ENCODE measurements at places on chromosomes 12 and 14.
A peak's percentile ranks its signal among the peaks of the same experiment; 100 is the strongest.

- DNase-seq: peak; percentile 45
Measured at GRCh38 chr12:110281549-110282299, 677 bp downstream of the ATP2A2 start.

DNA sequence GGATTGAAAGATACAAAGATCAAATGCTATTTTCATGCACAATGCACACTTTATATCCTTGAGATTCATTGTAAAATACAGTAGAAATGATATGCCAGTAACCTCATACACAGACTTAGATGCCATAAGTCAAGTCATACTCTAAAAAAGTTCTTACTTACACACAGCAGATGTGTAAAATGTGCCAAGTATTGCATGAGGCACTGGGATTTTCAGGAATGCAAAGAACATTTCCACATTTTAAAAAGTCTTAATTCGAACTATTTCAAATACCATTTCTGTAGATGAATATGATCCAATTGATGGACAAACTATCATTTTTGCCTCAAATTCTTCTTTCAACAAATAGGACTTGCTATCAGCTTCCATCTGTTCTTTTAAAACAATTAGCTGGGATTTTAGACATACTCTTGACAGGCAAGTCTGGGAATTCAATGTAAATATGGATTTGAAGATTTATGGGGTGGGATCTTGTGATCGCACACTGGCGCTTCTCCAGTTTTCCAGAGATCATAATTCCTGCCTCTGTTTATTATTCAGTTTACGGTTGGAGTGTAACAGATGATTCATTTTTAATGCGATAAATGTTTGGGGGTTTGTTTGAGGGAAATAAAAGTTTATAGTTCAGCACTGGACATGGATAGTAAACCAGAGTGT, 183.8 kb downstream of the PAX9 start:
- no peak for DNase-seq

DNA sequence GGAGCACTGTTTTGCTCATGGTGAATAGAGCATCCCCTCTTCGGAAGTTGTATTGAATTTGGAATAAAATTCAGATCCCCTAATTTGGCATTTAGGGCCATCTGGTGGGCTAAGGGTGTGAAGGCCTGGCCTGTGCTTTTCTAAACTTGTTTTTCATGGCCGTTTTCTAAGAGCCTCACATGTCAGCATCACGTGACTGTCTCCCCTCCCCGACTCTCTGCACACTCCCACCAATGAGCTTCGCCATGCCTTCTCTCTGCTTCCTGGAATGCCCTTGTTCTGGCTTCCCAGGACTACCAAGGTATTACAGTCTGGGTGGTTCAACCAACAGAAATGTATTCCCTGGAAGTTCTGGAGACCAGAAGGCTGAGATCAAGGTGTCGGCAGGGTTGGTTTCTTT, 85.3 kb downstream of the PRIMA1 start:
- no peak for DNase-seq

DNA sequence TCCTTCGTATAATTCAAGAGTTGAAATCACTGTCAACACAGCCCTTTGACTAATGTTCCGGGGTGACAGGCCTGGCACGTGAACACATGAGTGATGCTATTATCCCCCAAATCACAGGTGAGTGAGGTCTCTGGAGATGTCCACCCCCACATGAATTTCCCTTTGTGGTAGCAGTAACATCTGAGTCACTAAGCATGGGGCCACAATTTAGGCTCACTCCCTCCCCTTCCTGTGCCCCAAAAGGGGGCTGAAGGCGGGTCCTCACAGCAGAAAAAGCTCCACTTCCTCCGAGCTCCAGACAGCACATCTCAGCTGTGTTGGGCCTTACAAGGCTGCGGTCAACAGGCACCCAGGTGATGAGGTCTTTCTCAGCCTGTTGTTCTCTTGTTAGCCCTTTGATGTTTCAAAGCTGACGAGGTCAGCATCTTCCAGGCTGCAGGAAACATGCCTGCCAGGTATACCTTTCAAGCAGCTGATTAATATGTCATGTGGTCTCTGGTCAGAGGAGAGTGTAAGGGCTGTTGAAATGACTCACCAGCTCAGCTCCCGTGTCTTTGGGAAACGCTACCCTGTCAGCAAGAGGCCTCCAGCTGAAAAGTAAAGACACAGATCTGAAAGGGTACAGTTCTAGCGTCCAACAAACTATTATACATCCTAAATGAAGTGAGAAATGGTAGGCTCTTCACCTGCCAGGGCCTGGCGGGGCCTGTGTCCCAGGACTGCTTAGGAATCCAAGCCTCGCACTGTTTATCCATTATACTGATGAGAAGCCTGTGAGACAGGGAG, 107.3 kb downstream of the ZFP36L1 start:
- DNase-seq: no peak

- peak; percentile 61 for DNase-seq
Measured at GRCh38 chr14:30243207-30243606, 315.6 kb upstream of the PRKD1 start.

- no peak for DNase-seq
Measured at GRCh38 chr12:56599797-56600196, 30.3 kb downstream of the BAZ2A start.

GRCh38 chr14:80425686-80426085, 214.4 kb upstream of the DIO2 start:
- DNase-seq: no peak

DNA sequence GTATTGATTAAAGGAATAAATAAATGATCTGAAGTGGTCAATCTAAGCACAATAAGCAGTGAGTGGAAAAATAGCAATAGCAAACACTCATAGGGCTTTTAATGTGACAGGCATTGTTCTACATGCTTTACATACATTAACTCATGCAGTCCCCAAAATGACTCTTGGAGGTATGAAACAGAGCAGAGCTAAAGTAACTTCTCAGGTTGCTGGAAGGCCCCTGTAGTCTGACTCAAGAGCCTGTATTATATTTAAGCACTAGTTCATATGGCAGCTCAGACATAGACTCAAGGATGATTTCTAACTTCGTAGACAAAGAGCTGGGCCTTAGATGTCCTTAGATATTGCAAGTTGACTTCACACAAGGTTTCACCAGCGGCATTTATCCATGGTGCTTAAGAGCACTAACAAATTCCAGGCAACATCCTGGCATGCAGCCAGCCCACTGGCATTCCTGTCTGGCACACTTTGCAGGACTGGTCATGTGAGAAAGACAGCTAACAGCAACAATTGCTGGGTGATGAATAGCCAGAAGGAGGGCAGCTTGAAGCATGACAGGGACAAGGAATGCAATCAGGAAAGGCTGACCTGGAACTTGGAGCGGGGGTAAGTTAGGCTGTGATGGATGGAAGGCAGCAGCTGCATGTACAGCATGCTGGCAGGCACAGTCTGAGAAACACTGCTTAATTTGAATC, 22.9 kb upstream of the KTN1 start:
- DNase-seq: peak; percentile 82

GRCh38 chr12:6784296-6784695, 5.0 kb upstream of the CD4 start:
- no peak for DNase-seq

GRCh38 chr12:122834921-122835749, at the start of gene HIP1R:
Gene HIP1R, plus strand, starts transcription at chr12:122835457. Its CDS starts 94 bp downstream, at chr12:122835551.
- no peak for DNase-seq

DNA sequence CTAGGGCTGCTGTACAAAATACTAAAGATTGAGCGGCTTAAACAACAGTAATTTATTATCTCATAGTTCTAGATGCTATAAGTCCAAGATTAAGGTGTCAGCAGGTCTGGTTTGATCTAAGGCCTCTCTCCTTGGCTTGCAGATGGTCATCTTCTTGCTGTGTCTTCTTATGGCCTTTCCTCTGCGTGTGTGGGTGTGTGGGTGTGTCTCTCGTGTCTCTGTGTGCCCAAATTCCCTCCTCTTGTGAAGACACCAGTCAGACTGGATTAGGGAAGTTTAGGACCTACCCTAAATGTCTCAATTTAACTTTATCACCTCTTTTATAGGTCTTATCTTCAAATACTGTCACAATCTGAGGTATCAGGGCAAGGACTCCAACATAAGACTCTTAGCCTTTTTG, 28.3 kb downstream of the DDHD1 start:
- no peak for DNase-seq

DNA sequence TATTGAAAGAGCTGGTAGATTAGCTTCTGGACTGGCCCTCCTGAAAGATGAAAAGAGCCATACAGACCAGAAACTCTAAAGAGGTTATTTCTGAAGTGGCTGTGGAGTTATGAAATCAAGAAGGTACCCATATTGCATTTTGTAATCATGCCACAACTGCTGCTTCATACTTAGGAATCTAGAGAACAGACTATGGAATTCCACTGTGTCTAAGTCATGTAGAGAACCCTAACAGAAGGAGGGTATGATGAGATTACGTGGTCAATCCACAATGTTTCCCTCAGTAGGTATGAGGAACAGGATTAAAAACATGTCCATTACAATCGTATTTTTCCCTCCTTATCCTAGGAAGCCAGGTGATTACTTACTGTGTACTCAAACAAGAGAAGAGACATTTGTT, 708.8 kb downstream of the RERGL start:
- DNase-seq: no peak

All from COR-L47 (cell line).